ENCODE measurements at places on chromosomes 2 and 18.

GRCh38 chr2:219261024-219261855, 7.5 kb upstream of the TUBA4A start:
- DNase-seq = no peak

GRCh38 chr2:124001696-124002430, 23.2 kb upstream of the CNTNAP5 start:
- DNase-seq = no peak

DNA sequence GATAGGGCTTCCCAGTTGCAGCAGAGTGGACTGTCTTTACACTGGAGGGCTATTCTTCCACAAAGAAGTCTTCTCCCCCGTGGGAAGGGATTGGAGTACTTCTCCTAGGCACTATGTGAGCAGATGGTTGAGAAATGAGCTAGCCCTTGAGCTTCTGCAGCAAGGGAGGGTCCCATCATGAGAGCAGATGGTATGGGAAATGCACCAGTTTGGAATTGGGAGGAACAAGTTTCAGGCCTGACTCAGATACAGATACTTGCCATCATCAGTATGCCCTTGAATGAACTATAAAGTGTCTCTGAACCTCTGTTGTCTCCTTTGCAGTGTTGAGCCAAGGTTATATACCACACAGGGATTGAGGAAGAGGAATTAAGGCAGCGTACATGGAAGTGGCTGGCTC, 757.4 kb downstream of the RNF144A start:
- no peak for DNase-seq

GRCh38 chr2:199458009-199458805, 468 bp upstream of the SATB2 start:
- no peak for DNase-seq

GRCh38 chr2:119013671-119014070, 71.7 kb downstream of the MARCO start:
- no peak for DNase-seq

GRCh38 chr2:195331129-195331528, 325.9 kb upstream of the SLC39A10 start:
- no peak for DNase-seq

GRCh38 chr18:36454848-36455458, 157.4 kb downstream of the FHOD3 start:
- DNase-seq = no peak

Measured in AG04449 (cell line).